Fibroblast of lung (primary cell): ENCODE measurements at places on chromosomes 3 and 15.

DNA sequence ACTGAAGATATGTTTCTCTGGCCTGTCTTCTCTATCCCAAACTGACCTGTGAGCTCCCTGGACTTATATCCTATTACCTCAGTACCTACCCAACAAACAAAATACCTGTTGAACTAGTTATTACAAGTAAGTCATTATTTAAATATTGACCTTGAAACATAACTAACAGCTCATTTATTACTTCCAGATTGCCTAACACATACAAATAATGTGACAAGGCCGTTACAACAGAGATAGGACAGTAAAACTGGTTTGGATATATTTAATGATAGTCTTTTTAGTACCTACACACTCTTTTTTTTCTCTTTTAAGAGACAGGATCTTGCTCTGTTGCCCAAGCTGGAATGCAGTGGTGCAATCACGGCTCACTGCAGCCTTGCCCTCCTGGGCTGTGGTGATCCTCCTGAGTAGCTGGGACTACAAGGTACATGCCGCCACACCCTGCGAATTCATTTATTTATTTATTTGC is 145.0 kb downstream of the ADAM10 start:
- no peak for DNase-seq

DNA sequence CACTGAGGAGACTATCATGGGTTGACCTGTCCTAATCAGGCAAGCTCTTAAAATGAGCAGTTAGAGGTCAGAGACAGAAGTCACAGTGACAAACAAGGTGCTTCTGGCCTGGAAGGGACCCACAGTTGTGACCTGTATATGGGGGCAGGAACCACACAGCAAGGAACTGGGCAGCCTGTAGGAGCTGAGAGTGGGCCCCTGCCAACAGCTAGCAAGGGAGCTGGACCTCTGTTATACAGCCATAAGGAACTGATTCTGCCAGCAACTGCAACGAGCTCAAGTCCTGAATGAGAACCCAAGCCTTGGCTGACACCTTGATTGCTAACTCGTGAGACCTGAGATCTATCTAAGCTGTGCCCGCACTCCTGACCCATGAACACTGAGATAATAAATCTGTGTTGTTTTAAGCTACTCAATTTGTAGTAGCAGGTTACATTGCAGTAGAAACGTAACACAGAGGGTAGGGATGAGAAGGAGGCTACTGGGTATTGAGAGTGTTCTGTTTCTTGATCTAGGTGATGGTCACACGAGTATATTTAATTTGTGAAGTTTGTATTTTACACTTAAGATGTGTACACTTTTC is 44.5 kb upstream of the MAGI1 start:
- no peak for DNase-seq

DNA sequence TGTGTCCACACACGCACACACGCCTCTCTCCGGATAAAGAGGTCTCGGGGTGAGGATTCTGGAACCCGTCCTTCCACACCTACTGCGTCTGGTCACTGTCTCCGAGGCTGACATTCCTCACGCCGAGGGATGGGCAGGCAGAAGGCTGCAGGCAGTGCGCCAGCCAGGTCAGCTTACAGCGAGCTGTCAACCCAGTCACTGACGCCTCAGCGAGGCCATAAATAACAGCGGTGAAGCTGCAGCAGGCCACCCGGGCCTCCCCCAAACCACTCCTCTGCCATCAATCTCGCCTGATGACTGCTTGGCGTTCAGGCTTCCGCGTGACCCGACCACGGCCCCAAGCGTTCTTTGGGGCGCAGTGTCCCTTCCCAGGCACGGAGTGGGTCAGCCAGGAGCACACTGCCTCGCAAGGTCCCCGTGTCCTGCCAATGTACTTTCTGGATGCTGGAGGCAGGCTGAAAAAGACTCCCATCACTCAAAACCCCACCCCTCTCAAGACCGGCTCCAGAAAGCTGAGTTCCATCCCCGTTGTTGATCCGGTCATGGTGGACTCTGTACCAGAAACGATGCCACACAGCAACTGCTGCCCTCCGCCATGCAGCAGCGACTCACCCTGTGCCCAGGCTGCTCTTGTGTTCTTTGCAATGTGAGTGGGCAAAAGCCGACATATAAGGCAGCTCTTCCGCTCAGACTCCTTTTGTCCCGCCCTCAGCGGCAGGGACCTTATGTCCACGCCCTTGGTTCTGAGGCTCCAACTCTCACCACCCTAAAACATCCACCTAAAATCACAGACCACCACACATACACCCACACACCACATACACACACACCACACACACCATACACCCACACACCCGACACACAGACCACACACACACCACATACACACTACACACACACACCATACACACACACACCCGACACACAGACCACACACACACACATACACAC is 27.1 kb downstream of the CPN2 start:
- peak; percentile 54 for DNase-seq

DNA sequence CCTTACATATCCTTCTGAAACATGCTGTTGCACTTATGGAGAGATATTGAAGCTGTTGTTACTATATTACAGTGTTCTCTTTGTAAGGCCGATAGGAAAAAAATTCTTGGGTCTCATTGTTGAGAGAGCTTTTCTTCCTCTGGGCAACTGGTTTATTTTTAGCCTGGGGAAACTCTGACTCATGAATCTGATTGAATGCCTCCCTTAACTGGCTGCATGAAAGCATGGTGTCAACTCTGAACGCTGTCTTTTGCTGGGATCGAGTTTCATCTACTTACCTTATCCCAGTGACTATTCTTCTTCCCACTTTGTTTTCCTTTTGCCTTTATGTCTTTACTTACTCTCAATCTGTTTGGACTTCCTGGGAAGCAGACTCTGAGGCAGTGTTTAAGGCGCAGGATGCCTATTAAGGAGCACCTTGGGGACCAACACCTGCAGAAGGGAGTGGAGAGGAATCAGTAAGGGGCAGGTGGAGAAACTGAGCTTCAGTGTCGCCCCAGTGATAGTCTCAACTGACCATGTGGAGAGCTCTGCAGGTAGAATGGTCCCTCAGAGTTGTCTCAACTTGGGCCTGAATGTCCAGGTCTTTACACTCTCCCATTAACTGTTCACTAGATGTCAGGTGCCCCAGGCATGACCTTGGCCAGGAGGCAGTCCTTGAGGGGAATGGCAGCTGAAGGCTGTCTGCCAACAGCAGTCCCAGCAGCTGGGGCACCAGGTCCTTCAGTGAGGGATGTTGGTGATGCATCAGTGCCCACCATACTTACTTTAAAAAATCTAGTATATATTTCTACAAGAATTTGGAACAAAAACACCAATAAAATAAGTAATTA is 88.9 kb upstream of the CCNL1 start:
- peak; percentile 94 for DNase-seq

- peak; percentile 69 for DNase-seq
Observed at GRCh38 chr3:111989061-111989678, 9.6 kb upstream of the TAGLN3 start.

DNA sequence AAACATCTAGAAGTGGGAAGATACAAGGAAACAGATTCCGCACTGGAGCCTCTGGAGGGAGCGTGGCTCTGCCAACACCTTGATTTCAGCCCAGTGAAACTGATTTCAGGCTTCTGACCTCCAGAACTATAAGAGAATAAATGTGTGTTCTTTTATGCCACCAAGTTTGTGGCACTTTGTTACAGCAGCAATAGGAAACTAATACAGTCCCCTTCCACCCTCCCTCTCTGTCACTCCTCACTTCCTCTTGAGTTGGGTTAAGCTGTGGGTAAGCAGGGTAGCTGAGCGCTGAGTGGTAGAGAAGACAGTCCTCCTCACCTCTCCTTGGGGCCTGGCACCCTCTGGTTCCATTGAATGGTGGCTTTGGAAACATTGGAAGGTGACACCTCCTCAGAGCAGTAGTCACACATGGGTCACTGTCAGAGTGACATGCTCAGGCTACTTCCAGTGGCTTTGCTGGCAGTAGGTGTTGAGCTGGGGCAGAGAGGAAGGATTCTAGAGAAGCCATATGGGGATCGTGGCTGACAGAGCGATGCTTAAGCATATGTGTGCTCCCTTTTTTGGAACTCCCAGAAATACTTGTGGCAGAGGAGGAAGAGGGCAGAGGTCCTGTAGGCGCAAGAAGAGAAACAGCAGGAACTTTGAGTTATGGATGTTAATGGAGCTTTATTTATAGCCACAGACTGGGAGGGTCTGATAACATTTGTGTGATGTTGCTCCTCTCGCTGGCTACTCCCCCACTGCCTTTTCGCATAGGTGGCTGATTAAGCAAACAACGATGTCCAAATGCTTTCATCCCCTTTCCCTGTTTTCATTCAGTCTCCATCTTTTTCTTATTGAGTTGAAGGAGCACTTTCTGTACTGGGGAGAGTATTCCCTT is 14.8 kb upstream of the HCN4 start:
- DNase-seq, result no peak

DNA sequence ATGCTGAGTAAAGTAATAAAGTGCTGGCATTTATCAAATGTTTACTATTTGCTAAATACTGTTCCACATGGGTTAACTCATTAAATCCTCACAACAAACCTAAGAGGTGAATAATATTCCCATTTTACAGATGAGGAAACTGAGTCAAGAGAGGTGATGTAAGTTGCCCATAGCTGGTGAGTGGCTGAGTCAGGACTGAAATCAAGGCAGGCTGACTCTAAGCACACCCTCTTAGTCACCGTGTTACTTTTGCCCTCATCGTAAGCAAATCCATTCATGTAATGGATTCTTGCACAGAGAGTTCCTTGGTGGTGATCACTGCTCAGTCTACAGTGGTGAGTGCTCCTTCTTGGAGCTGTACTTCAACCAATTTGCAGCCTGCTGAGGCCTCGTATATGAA is 28.9 kb upstream of the PTX3 start:
- DNase-seq, result no peak

DNA sequence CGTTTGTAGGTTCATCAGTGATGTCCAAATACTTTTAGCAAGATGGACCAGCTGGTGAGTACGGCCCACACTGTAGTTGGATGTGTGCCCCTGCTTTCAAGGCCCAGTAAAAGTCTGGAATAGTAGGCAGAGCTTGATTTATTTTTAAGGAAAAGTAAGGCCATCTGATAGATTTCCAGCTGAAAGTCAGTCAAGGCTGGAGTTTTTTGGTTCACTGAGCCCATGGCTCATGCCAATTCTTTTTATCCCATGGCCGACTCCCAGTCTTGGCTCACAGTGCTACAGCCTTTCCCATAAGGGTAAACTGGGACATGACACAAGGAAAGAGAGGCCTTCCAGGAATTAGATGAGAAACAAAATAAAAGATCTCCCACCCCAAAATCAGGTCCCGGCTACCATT is 13.5 kb downstream of the CCDC80 start:
- DNase-seq, result no peak

DNA sequence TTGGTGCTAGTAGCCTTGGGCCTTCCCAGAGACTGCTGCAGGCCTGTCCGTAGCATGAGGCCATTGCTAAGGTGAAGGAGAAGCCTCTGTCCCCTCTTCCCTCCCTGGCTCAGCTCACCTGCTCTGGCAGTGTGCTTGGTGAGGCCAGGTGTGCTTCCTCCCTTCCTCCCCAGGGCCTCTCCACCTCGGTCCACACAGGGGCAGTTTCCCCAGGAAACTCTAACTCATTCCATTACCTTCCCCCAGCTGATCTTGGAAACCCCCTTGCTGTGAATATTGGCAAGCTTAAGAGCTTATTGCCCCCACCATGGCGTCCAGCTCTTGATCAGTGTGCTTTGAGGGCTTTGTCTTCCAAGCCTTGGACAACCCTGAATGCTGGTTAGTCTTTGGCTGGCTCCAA is 52.7 kb downstream of the ZNF445 start:
- no peak for DNase-seq

GRCh38 chr3:159854500-159855124 is 134.0 kb upstream of the IL12A start:
- peak; percentile 99 for DNase-seq

DNA sequence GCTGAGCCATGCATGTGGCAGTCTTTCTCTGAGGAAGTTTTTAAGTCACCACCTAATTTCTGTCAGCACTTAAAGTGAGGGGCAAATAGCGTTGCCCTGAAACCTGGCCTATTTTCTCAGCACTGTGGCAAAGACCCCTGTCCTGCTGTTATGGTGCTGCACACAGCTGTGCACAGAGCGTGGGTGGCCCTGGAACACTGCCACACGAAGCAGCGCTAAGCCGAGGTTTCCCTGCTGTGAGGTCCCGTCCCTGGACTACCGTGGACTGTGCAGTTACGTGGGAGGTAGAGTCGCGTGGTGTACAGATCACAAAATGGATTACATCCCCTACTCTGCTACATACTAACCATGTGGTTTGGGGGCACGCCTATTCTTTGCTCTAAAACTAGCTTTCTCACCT is 101.6 kb upstream of the NR2E3 start:
- DNase-seq, result no peak

DNA sequence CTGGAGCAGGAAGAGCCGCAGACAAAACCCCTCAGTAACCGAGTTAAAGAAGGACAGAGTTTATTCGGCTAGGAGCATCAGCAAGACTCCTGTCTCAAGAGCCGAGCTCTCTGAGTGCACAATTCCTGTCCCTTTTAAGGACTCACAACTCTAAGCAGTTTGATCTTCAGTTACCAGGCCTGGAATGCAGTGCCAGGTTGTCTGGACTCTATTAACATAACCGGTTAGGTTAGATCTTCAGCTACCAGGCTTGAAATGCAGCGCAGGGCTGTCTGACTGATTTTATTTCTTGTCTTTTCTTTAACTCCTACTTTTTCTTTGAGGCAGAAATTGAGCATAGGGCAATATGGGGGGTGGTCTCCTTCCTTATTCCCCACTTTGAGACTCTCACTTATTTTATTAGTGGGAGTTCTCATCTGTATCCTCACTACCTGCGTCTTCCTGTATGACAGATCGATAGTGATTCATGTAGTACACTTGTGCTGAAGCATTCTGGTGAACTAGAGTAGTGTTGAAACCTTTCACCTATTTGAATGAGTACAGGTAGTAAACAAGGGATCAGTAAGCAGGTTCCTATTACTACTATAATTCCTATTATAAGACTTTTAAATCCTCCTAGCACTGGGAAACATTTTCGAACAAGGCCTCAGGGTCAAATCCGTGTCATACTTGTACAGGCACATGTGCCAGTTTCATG is 325.0 kb downstream of the CGGBP1 start:
- no peak for DNase-seq

DNA sequence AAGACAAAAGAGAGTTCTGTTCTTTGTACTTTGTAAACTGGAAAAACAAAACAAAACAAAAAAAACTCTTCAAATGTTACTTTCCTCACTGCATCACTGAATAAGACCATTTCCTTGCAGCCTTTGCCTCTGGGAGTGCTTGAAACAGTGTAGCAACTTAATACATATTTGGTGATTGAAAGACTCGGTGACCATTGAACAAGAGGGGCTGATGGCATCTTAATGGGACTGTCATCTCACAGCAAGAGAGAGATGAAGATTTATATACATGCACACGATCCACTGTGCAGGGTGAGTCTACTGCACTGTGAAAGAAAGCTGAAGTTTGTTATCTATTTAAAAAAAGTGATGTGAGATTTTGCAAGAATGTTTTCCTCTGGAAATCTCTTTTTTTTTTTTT is 111.9 kb upstream of the KLHL25 start:
- DNase-seq, result no peak

DNA sequence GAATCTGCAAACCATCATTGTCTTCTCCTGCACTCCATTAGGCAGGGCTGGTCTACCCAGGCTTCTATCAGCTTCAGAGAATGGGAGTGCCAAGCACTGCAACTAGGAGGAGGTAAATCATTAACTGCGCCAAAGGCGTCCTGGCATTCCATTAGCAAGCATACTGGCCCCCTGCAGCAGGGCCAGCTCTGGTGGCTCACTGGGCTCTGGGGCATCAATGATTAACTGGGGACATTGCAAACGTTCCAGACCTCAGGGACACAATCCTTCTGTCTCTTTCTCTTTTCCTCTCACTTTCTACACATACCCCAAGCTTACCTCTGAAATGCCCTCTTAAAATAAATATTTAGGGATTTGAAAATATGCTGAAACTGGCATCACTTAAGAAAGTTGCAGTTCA is 129.0 kb downstream of the MYLK start:
- no peak for DNase-seq

- DNase-seq, result peak; percentile 31
Observed at GRCh38 chr3:141796889-141797781, 33.9 kb downstream of the GRK7 start.
